ENCODE measurements at places on chromosomes 16 and 17. TPM values are rescaled to one million over a fixed set of nuclear protein-coding genes. Genes with fewer than 3 reads are reported as not detected.

Gene PIK3R5
- total RNA-seq = 2.3 TPM

Gene CLEC3A
- total RNA-seq = not detected

Gene NPIPB5
- 41.9 TPM for total RNA-seq

Gene CDK12
- total RNA-seq = 40.7 TPM

Gene APOBR
- total RNA-seq = 0.03 TPM

Gene PDXDC1
- total RNA-seq = 127 TPM

Gene GP1BA
- total RNA-seq = not detected

Gene SP6
- 0.05 TPM for total RNA-seq

Gene MEIOC
- total RNA-seq = 0.16 TPM

Gene PIRT
- not detected for total RNA-seq

Gene TERB1
- not detected for total RNA-seq

Gene MYO18A
- 14.9 TPM for total RNA-seq

Gene CES1
- total RNA-seq = 2.3 TPM

Gene RGS11
- 0.35 TPM for total RNA-seq

Gene NUFIP2
- total RNA-seq = 48.0 TPM

Gene PFN1
- total RNA-seq = 714 TPM

Gene TBC1D3H
- total RNA-seq = not detected

Gene SAMD14
- not detected for total RNA-seq

Gene KRT15
- 0.13 TPM for total RNA-seq

All from SK-MEL-5 (cell line).